ENCODE measurements at places on chromosomes 5 and 9.

DNA sequence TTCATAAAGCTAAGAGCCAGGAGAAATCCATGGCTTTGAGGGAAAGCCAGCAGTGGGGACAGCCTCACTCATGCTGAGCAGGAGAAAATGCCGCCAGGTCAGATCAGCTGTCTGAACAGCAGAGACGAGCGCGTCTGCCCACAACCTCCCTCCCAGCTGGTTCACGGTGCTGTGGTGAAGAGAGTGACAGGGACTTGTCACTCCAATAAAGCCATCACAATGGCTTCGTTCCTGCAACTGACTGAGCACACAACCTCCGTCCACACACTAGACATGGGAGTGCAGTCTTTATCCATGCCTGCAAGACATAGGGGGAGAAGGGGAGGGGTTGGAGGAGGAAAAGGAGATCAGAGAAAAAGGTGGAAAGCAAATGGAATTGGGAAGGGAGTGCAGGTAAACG is 206.9 kb downstream of the GABBR2 start:
- DNase-seq, result no peak

- no peak for DNase-seq
Measured at GRCh38 chr9:37954581-37954981, 50.7 kb upstream of the SLC25A51 start.

GRCh38 chr9:3018691-3019230 is 174.9 kb upstream of the PUM3 start:
- no peak for DNase-seq

DNA sequence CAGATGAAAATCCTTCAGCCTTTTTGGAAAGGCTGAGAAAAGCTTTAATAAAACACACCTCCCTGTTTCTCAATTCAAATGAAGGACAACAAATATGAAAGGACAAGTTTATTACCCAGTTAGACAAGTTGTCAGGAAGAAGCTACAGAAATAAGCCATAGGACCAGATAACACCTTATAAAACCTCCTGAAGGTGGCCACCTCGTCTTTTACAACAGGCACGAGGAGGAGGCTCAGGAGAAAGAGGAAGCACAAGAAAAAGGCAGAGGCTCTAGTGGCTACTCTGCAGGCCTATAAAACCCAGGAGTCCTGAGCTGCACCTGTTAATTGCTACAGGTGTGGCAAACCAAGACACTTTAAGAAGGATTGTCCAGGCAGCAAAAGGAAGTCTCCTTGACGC is 352.1 kb upstream of the CDH18 start:
- no peak for DNase-seq

GRCh38 chr5:132822650-132823480 is 7.6 kb downstream of the SHROOM1 start:
- DNase-seq, result peak; percentile 19

- DNase-seq, result no peak
Measured at GRCh38 chr9:110688329-110688728, 19.7 kb downstream of the MUSK start.

GRCh38 chr5:168734620-168735300 is 155.6 kb upstream of the PANK3 start:
- DNase-seq, result no peak

- DNase-seq, result no peak
Measured at GRCh38 chr9:112348257-112349007, 15.0 kb upstream of the PTBP3 start.

- no peak for DNase-seq
Measured at GRCh38 chr5:139638090-139638735, 9.9 kb upstream of the CXXC5 start.

GRCh38 chr9:37420271-37421215 is 2.0 kb upstream of the GRHPR start:
- no peak for DNase-seq

All from retinal pigment epithelial cell (primary cell).